ENCODE measurements at places on chromosomes 3 and 15.
A peak's percentile ranks its signal among the peaks of the same experiment; 100 is the strongest.

DNA sequence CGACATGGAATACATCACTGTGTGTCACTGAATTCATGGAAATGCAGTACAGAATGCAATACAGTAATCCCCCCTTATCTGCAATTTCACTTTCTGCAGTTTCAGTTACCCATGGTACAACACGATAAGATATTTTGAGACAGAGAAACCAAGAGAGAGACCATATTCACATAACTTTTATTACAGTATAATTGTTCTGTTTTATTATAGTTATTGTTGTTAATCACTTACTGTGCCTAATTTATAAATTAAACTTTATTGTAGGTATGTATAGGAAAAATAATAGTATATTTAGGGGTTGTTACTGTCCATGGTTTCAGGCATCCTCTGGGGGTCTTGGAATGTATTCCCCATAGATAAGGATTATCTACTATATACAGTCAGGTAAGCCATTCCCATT lies 61.8 kb downstream of the MBNL1 start:
- no peak for DNase-seq

DNA sequence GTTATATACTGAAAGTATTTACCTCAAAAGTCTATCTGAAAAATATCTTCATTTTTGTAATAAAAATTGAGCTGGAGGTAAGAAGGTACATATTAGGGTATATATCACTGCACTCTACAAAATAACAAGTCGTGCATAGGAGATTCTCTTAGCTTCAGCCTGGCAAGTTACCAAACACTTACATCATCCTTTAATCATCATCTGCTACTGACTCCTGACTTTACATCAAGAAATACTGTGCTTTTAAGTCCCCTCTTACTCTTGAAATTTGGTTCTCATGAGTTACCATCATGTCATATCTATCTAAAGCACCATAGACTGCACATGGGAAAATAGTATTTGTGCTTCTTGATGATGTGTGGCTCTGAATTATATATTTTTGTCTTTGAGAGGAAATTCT lies 50.8 kb downstream of the LYSMD4 start:
- peak; percentile 55 for DNase-seq

GRCh38 chr3:169387751-169388696 lies 275.5 kb downstream of the MECOM start:
- no peak for DNase-seq

DNA sequence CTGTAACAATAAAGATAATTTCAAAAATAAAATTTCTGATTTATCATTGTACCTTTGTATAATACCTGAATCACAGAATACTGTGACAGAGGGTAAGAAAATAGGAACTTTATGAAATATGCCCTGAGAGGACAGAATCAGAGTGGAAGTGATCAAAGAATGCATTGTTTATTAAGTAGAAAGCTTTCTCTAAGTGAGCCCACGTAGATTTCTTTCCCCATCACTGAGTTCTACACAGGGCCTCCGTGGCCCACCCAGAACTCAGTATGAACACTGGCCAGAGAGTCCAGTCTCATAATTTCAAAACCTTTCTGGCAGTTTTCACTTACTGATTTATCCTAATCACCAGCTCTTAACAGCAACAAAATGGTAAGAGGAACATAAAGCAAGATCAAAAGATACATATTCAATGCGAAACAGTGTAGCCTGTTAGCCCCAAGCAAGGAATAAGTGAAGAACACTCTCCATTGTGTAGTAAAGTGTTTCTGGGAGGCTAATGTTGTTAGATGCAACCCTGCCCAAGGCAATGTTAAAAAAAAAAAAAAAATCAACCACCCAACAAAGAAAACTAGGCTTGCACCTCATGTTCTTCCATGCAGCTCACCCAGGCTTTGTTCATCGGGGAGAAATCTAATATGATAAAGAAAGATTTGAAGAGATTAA lies 341.3 kb downstream of the LSAMP start:
- DNase-seq = no peak

- no peak for DNase-seq
Measured at GRCh38 chr3:156644958-156645357, 29.4 kb upstream of the TIPARP start.

GRCh38 chr3:9198899-9199335 lies 50.5 kb downstream of the SRGAP3 start:
- no peak for DNase-seq

- no peak for DNase-seq
Measured at GRCh38 chr3:46702246-46703012, 1.2 kb downstream of the TMIE start.

- no peak for DNase-seq
Measured at GRCh38 chr3:142225885-142226215, 465 bp upstream of the GK5 start.

DNA sequence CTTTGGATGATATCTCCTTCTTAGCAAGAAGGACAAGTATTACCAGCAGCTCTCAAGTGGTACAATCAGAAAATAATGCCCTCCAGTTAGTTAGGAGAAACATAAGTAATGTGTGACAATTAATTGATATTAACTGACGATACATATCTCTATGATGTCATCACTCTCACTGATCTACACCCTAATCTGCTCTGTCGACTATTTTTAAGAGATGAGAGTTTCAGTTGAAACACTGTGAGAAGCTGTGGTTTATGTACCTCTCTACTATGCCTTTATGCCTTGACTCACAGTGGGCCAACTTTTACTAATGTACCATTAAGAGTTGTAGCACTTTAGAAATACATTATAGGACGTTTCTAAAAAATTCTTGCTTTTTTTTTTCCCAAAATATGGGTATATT lies 8.6 kb downstream of the CEP152 start:
- DNase-seq = no peak

- DNase-seq = no peak
Measured at GRCh38 chr3:155443815-155444214, 150.3 kb upstream of the STRIT1 start.

DNA sequence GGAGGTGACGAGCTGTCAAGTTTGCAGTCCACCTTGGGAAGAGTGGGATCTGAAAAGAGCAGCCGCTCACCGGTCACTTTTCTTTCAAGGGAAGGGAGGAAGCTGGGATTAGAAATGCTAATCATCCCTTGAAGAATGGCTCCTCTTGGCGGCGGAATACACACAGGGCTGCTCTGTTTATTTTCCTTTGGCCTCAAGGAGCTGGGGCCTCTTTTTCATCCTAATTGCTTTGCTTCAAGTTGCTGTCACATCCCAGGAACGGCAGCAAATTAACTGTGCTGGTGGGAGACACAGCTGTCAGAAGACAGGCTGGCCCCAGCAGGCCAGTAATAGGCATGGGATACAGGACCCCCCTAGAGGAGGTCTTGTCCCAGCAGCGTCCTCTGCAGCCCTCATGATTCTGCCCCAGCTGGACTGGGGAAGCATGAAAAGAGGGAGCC lies 6.7 kb downstream of the KBTBD13 start:
- no peak for DNase-seq

DNA sequence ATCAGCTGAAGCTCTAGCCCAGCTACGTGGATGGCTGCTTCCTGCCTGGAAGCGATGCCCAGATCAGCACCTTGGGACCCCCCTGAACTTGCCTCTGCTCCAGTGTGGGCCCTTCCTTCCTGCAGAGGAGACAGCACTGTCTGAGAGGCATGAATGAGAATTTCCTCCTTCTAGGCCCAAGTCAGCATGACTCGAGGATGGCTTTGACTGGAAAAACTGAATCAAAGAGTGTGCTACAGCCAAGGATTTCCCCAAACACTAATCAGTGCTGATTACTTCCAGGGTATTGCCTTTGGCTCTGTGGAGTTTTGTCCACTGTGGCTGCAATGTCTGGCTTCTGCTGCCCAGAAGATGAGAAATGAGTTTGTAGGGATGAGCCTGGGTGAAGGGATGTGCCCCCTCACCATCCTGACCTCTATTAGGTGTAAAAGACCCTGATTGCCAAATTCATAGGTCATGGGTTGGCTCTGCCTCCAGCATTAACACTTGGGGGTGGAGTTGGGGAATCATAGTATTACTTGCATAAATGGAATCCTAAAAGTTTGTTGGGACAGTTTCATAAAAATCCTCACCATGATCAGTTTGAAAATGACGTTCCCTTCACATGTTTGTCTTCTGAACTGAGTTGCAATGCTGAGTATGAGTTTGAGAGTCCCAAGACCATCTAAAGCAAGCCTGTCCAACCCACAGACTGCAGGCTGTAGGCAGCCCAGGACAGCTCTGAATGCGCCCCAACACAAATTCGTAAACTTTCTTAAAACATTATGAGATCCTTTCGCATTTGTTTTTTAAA lies 36.7 kb downstream of the FLNB start:
- DNase-seq = no peak

DNA sequence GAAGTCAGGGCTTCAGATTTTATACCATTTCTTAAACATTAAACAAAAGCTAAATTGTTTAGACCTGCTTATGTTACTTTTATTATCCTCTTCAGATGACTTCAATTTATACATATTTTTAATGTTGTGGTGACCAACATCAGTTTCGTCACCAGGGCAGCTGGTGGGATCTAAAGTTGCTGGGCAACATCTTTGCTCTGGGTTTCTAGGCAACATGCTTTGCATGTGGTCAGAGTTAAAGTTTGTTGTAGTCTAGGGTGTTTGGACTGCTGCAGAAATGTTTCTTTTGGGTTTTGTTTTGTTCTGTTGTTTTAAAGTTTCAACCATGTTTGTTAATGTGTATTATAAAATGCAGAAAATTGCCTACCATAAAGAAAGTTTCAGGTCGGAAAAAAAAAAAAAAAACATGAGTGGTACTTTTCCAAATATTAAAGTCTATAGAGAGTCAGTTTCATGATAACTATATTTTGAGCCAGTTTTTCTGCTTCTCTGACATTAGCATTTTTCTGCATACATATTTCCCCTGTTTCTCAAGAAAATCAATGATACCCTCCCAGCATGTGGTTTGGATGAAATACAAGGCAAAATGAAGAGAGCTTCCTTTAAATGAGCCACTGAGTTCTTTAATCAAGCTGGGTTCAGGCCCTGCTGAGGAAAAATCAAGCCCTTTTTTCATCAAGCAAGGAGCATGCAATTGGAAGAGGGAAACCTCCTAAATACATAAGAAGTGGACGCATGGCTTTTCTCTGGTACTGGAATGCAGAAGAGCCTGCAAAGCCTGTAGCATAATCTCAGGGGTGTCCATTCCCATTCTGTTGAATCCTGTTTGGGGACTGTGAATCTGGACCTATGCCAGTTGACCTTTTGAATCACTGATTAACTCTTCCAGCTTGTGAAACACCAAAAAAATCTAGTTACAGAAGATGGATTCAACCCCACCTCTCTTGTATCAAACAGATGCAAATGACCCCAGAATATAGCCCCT lies 35.0 kb upstream of the VGLL3 start:
- DNase-seq = no peak

DNA sequence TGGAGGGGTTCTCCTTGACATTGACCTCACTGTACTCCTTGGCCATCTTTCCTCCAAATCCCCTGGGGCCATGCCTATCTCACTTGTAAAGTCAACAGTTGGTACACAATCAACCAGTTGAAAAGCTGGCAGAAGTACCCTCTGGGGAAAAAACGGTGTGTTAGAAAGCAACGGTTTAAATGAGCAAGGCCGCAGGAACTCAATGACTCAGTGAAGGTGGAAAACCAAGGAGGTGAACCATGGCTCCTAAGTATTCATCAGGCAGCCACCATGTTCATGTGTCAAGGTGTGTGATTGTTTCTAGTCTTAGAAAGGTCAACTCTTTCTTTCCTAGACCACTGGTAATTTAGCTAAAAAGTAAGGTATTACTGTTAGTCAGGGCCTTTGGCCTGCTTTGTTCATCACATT lies 130.9 kb upstream of the SATB1 start:
- DNase-seq = no peak

GRCh38 chr3:192597506-192597905 lies 129.8 kb downstream of the FGF12 start:
- no peak for DNase-seq

- DNase-seq = no peak
Measured at GRCh38 chr3:114525278-114525677, 231.4 kb downstream of the TIGIT start.

- DNase-seq = no peak
Measured at GRCh38 chr3:31499281-31499680, 33.4 kb upstream of the STT3B start.

DNA sequence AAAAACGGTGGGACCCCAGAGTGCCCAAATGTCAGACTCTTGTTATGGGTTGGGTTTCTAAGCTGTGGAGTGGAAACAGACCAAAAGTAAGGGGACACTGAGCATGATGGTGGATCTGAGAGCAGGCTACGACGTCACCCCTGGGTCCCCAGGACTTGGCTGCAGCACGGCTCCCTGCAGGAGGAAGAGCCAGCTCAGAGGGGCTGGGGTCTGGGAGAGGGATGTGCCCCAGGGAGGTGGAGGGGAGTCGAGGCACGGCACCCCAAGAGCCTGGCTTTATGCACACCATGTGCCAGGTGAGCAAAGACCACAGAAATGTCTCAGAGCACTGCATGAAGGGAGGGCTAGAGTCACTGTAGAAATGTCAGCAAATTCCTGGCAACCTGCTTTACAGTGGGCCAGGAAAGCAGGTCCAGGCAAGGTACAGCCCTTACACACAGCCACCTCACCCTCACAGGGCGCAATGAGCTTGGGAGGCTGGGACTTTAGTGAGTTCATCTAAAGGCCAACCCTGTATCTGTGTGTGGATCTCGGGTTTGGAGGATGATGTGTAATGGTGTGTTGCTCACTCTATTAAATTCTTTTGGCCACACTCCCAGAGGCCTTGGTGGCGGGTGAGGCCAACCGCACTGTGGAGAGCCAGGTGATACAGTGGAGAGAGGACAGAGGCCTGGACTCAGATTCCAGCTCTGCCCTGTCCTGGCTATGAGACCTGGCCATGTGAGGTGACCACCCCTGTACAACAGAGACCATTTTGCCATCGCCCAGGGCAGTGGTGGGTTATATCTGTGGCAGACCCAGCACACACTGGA lies 14.1 kb downstream of the CTSH start:
- no peak for DNase-seq

GRCh38 chr3:71488391-71488809 lies 95.1 kb downstream of the FOXP1 start:
- no peak for DNase-seq

DNA sequence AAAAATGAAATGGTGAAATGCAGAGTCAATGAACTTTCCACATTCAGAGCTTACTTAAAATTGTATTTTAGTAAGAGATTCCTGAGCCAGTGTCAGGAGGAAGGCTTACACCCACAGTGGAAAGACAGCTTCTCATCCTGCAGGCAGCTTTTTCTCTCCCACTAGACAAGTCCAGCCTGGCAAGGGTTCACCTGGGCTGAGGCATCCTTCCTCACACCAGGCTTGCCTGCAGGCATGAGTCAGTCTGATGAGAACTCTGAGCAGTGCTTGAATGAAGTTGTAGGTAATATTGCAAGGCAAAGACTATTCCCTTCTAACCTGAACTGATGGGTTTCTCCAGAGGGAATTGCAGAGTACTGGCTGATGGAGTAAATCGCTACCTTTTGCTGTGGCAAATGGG lies 3.1 kb downstream of the CCR4 start:
- no peak for DNase-seq

DNA sequence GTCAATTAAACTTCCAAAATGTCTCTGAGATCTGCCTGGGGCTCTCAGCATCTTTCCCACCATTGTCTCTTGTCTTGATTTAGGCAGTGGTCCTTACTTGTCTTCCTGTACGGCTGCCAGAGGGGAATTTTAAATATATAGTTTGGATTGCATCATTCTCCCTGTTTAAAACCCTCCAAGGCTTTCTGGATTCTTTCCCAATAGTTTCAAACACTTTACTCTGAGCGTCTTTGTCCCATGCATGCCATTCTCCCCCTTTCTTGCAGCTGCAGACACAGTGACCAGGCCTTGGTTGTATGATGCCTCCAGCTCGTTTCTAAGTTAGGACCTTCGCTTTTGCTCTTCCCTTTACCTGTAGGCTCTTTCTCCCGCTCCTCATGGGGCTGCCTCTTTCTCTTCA lies 323.3 kb upstream of the CTNNB1 start:
- DNase-seq = no peak

All from Jurkat, Clone E6-1 (cell line).